ENCODE measurements at places on chromosomes 4 and X.

DNA sequence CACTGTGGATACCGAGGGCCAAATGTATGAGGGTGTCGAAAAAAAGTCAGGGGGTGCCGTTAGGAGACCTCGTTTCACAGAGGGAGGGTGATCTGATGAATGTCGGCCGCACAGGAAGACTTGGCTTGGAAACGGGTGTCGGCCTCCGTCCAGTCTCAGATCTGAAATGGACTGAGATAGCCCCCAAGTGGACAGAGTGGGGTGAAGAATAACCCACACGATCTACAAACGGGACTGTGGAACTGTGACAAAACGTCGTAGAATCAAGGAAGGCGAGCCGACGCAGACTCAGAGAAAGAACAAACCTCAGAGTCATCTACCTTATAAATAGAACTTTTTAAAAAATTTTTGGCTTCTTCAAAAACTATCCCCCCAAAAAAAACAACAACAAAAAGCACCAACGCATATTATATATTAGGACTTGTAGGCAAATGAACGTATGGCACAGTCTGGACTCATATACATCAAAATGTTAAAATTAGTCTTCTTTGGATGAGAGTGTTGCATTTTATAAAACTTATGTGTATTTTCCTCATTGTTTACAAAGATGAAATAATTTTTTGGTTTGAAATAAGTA lies 63.8 kb upstream of the IRF2 start:
- DNase-seq: peak; percentile 23

DNA sequence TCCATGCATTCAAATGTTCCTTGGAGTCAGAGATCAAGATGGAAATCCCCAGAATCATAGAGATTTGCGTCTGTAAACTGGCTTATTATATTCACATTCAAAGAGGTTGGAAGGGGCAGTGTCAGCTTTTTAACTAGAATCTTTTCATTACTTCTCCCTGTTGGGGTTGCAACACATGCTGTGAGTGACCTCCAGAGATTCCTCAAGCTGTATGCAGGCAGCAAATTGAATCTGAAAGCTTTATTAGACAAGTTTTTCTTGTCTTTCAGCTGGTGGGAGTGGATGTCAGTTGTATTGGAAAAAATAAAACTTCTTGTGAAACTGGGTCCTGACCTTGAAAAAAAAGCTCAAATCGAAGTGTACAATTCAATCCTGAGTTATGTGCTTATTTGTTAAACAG lies 736.5 kb upstream of the FTHL17 start:
- no peak for DNase-seq

DNA sequence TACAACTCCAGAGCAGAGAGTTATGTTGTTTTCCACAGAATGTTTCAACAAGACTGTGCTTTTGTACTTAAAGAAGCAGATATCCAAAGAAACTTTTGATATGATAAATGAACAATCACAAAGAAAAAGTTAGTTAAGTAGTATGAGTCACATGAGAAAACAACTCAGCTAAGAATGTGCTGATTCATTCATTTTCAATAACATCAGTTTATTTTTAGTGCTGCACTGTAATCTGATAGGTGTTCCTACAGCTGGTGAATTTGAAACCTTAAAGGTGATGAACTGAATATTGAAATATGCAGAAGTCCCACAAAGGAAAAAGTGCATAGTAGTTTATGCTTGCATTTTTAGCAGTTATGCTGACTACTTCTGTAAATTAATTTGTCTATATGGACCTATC lies 180.3 kb upstream of the TENM3 start:
- DNase-seq: no peak

DNA sequence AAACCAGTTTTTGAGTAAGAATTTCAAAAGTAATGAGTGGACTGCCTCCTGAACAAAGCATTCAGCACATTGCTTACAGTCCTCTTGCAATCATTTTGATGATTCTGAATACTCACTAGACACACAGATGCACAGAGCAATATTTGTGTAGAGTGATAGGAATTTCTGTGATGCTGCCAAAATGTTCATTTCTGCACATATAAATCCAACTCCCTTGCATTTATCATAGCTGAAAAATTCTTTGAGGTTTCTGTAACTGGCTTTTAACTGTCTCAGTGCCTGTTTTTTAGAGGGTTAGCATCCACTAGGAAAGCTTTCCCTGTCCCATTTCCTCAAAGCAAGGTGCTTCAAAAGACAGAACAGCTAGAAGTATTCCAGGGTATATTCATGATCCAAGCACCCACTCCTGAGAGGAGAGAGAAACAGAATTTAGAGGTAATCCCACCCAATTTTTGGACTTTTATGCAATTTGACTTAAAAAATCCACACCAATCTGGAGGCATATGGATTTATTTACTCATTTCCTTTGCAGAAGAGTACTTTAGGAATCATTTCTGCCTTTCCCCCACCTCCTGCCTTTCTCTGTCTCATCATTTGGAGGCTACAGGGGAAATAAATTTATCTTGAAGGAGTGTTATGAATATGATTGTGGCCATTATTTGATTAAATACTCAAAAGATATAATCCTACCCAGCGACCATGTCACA lies 234.5 kb upstream of the SLIT2 start:
- DNase-seq: no peak

GRCh38 chrX:40570346-40571093 lies 10.2 kb upstream of the ATP6AP2 start:
- no peak for DNase-seq

DNA sequence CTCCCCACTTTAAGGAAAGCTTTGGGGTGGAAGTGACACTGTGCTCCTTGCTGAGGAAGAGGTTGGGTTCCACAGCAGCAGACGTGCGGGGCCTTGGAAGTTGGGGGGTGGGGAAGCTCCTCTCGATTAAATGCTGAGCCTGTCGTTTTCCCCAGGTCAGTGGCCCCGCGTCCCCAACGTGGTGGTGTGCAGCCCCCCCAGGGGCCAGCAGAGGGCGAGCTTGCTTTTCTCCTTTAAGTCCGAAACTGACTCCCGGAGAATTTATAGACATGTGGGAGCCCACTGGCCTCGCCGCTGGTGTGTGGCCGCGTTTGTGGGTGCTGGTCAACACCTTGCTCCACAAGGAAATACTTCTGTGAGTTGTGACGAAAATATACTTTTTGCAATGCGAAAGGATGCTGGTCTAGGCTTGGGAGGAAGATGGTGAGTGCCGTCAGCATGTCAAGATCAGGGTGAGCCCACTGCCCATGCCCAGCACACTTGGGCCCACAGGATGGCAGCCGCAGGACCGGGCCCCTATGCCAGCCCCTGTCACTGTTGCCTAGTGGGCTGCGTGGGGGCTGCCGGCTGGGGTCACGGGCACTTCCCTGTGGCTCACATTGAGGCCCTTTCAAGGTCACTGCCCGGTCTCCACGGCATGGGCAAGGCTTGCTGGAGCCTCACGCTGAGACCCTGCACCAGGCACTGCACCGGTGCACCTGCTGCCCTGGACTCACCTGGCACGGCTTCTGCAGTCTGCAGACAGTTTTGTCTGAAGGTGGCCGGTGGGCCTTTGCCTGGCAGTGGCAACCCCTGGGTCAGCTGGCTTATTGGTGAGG lies 9.4 kb downstream of the UVSSA start:
- no peak for DNase-seq

GRCh38 chr4:168790898-168791297 lies 219.2 kb downstream of the CBR4 start:
- no peak for DNase-seq

GRCh38 chrX:22037225-22037624 lies 5.1 kb downstream of the PHEX start:
- no peak for DNase-seq

GRCh38 chr4:105605493-105605892 lies 53.1 kb downstream of the ARHGEF38 start:
- no peak for DNase-seq

DNA sequence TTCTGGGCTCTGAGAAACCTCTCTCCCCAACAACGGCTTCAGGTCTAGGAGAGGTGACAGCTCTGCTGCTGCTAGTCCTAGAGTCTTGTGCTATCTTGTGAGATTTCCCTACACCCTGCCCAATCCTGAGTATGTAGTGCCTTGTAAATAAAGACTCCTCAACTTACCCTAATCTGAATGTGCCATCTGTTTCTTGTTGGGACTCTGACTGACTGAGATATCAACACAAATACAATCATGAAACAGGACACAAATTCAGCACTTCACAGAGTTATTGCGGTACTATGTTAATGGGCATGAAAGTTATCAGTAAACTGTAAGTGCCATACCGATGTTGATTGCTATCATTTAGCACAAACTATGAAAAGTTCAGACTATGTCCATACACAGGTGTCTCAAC lies 529.0 kb upstream of the FTHL17 start:
- no peak for DNase-seq

DNA sequence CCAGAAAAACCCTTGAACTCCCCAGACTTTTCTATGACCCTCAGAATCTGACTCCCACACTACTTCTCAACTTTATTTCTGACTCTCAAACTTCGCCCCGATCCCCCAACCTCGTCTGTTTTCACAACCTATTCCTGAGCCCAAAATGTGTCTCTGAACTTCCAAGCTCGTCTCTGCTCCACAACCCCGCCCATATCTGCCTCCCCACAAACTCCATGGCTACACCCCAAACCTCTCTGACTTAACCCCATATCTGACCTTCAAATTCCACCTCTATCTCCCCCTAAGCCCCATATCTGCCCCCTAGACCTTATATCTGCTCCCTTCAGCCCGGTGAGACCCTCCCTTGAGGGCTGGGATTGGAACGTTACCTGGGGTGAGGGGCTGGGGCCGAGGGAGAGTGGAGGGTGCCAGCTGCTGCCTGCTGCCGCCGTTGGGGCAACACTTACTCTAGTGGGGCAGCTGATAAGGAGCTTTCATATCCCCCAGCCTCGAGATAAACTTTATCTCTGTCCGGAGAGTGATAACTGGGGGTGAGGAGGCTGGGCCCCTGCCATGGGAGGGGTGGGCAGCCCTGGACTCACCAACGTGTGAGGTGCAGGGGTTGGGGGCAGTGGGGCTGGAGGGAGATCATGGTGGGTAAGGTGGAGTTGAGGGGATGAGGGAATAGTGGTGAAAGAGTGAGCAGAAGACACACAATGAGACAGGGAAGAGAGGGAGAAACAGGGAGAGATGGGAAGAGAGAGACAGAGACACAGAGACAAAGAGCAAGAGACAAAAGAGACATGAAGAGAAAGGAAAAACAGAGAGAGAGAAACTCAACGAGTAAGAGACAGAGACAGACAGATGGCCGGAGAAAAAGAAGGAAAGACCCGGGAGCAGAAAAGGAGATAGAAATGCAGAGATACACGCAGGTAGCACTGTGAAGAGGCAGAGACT lies 1.4 kb downstream of the GATA1 start:
- no peak for DNase-seq
